ENCODE measurements at places on chromosomes 4 and X. TPM values are rescaled to one million over a fixed set of nuclear protein-coding genes. Genes with fewer than 3 reads are reported as not detected.
A peak's percentile ranks its signal among the peaks of the same experiment; 100 is the strongest.

CD38 gene
- 1.0 TPM for total RNA-seq

DNA sequence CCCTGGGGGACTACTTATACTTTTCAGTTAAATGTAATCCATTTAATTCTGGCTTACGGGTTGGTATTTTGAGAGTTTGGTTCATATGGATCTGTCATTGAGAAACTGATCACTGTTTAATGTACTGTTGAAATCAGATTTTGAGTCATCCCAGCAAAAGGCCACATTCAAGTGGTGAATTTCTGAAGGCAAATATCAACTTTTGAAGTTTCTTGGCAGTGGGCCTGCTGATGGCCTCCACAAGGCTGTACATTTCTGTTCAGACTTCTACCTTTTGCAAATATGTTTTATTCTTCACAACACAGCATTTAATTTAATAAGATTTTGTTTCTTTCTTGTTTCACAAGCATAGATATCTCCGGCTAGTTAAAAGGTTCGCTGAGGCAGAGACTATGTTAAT lies 138.7 kb downstream of the PDGFC start:
- no peak for DNase-seq

ADH1A gene
- total RNA-seq: 0.31 TPM

TCEAL6 gene
- total RNA-seq: 51.9 TPM

DNA sequence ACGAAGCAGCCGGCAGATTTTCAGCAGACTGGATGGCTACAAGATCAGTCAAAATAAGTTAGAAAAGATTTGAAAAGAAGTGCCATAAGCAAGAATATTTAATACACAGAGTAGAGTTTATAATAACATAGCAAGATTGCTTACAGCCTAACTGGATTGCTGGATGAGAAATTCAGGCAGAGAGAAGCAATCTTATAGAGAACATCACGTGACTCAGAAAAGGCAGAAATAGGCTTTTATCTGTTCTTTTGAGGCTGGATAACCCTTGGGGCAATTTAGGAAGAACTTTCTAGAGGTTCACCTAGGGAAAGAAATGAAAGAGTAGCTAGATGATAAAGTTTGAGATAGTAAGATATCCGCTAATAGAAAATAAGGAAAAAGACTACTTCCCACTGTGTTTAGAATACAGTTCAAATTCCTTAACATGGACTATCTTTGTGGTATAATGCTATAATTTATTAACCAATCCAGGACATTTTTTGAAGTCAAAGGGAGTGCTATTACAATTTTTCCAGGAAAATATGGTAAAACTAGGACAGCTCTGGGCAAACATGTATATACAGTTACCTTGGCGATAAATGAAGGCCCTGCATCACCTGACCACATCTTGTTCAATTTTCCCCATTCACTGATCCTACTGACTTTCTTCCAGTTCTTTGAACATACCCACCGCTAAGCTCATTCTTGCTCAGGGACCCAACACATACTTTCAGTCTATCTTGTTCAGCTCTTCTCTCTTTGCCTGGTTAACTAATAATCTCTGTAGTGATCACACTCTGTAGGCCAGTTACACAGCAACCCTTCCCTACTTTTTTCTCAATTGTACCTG lies 12.7 kb upstream of the SPCS3 start:
- DNase-seq: peak; percentile 22

RADX gene
- total RNA-seq: 9.4 TPM

DNA sequence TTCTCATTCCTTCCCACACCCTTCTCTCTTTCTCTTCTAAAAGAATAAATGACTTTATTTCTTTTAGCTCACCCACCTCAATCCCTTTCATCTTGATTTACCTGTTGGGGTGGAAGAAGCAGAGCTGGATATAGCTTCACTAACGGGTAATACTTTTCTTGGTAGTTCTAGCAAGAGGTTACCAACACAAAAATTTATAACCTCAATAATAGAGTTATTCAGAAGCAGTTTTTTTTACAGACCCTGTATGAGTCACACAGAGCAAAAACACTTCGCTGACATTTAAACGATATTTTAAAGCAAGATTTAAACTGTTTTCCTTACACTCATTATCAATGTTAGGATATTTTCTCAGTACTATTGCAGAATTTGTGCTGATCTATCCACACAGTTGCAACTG lies 42.4 kb downstream of the CBLL2 start:
- no peak for DNase-seq

- DNase-seq: peak; percentile 12
Measured at GRCh38 chrX:120761810-120762209, 113.9 kb downstream of the CT47B1 start.

MAPK10 gene
- total RNA-seq: 64.6 TPM

GABRB1 gene
- total RNA-seq: 0.50 TPM

Data from testis (tissue), 5 donors.